A549 treated with ZK216348 at 1 μM for 4 hours (cell line): ENCODE measurements at places on chromosomes 6 and 20. TPM values are rescaled to one million over a fixed set of nuclear protein-coding genes. Genes with fewer than 3 reads are reported as not detected.

SCUBE3 gene
- 0.05 to 0.08 TPM (median 0.07 TPM) in 5 replicates for total RNA-seq

PNLDC1 gene
- 0.14 to 0.17 TPM in 2 of 5 replicates, not detected in the others for total RNA-seq

KIAA1755 gene
- total RNA-seq, result 0.08 to 0.24 TPM (median 0.17 TPM) in 5 replicates

EPPIN gene
- total RNA-seq, result not detected in 5 replicates

RAB32 gene
- total RNA-seq, result 35.5 to 42.9 TPM (median 40.3 TPM) in 5 replicates

FAM83B gene
- total RNA-seq, result 0.07 to 0.08 TPM (median 0.07 TPM) in 3 of 5 replicates, not detected in the others

SMLR1 gene
- not detected in 5 replicates for total RNA-seq

ELOVL2 gene
- 3.6 to 7.5 TPM (median 6.7 TPM) in 5 replicates for total RNA-seq

ULBP3 gene
- 3.4 to 5.0 TPM (median 3.6 TPM) in 5 replicates for total RNA-seq
